Sigmoid colon (tissue), 7 donors: ENCODE measurements at places on chromosomes 3 and 15. TPM values are rescaled to one million over a fixed set of nuclear protein-coding genes. Genes with fewer than 3 reads are reported as not detected.
A peak's percentile ranks its signal among the peaks of the same experiment; 100 is the strongest.

GRCh38 chr15:76337059-76337695 is 604 bp downstream of the ISL2 start:
- H3K4me1 ChIP-seq: no peaks in the 10 kb centered on the region
- peaks cover 58% of the 10 kb centered on the region for H3K27me3 ChIP-seq
- peak overlapping the region; percentile 45 for H3K4me3 ChIP-seq
- H3K36me3 ChIP-seq: no peaks in the 10 kb centered on the region
- peak overlapping the region; percentile 24 for H3K27ac ChIP-seq

SLC12A1 gene
- total RNA-seq: not detected

DNA sequence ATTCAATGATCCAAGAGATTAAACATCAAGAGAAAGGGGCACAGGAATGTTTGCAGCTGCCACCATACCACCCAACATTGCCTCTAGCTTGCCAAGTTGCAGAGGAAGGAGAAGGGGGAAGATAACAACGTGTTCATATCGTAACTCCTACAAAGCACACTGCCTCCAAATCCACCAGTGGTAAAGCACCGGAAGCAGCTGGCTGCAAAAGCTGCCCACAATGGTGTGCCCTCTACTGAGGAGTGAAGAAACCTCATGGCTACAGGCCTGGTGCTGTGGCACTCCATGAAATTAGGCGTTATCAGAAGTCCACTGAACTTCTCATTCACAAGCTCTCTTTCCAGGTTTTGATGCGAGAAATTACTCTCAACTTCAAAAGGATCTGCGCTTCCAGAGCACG is 263.9 kb upstream of the STT3B start:
- H3K4me3 ChIP-seq: no peak overlapping the region
- DNase-seq: no peak
- no peaks in the 10 kb centered on the region for H3K27me3 ChIP-seq
- H3K4me1 ChIP-seq: no peaks in the 10 kb centered on the region
- H3K36me3 ChIP-seq: no peaks in the 10 kb centered on the region
- H3K27ac ChIP-seq: no peak overlapping the region

DNA sequence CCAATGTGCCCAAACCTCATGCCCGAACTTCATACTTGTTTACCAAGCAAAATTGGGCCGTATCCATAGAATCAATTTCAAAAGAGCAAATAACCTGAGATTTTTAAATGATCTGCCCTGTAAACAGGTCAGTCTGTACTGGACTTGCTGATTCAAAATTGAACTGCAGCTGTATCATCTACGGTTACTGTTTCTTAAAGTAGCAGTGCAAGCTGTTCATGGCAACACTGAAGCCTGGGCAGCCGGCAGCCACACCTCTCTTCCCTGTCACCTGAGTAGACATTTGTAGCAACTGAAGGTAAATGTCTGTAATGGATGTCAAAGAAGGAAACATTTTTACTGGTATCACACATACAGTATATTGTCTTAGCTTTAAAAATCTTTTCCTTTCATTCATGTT is 10.6 kb downstream of the EIF4E3 start:
- no peak for DNase-seq

DNA sequence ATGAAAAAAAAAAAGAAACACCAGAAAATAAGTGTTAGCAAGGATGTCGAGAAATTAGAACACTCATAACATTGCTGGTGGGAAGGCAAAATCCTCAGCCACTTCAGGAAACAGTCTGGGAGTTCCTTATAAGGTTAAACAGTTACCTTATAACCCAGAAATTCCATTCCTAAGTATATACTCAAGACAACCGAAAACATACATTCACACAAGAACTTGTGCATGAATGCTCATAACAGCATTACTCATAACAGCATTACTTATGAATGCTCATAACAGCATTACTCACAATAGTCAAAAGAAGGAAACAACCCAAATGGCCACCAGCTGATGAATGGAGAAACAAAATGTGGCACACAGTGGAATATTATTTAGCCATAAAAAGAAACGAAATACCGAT is 34.8 kb upstream of the DCP1A start:
- no peaks in the 10 kb centered on the region for H3K27me3 ChIP-seq
- H3K4me3 ChIP-seq: no peak overlapping the region
- DNase-seq: no peak
- no peaks in the 10 kb centered on the region for H3K36me3 ChIP-seq

GRCh38 chr3:121654493-121655385 is 6.0 kb downstream of the HCLS1 start:
- H3K27ac ChIP-seq: no peak overlapping the region
- no peak for DNase-seq
- H3K4me1 ChIP-seq: no peaks in the 10 kb centered on the region
- H3K36me3 ChIP-seq: no peaks in the 10 kb centered on the region
- H3K27me3 ChIP-seq: no peaks in the 10 kb centered on the region

GRCh38 chr3:632571-633170 is 436.1 kb downstream of the CHL1 start:
- no peak for DNase-seq
- H3K36me3 ChIP-seq: no peaks in the 10 kb centered on the region
- H3K4me3 ChIP-seq: no peak overlapping the region

DUOXA2 gene
- total RNA-seq: not detected

RARB gene
- 10.7 TPM for total RNA-seq

- no peaks in the 10 kb centered on the region for H3K27me3 ChIP-seq
- no peak overlapping the region for H3K4me3 ChIP-seq
- no peak overlapping the region for H3K27ac ChIP-seq
- no peaks in the 10 kb centered on the region for H3K36me3 ChIP-seq
- DNase-seq: no peak
These were observed 101.6 kb downstream of the ZIC4 start for GRCh38 chr3:147304756-147305155.

HIGD1A gene
- 272 TPM for total RNA-seq

DNA sequence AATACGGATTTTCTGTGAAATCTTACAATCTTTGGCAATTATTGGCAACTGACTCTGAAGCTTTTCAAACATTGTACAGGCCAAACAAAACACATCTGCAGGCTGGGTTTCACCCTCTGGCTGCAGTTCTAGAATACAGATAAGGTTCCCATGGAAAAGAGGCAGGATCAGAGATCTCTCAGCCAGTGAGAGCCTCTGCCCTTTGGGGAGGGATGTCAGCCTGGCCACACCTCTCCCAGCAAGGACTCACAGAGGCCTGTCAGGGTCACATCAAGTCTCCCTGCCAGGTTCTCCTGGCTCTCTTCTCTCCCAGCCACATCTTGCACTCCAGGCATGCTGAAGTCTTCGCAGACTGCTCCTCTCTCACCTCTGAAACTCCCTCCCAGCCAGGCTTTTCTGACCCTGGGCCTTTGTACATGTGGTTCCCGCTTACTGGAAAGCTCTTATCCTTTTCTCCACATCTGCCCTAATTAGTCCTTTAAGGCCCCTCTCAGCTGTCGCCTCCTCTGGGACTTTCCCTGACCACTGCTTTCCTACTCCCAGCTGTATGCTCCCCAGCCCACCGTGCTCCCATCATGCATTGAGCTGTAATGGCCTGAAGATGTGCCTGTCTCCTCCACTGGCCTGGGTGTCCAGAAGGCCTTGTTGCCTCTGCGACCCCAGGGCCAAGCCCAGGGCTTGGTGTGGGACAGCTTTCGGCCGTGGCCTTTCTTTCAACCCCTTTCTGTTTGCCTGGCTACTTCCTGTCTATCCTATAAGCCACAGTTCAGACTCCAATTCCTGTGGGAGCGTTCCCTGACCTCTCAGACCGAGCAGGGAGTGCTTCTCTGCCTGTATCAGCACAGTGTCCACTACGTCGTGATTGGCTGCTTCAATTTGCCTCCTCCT is 4.3 kb downstream of the RBP1 start:
- no peaks in the 10 kb centered on the region for H3K27me3 ChIP-seq
- H3K4me3 ChIP-seq: no peak overlapping the region
- H3K27ac ChIP-seq: peak overlapping the region; percentile 68
- DNase-seq: peak; percentile 71
- no peaks in the 10 kb centered on the region for H3K36me3 ChIP-seq

DNA sequence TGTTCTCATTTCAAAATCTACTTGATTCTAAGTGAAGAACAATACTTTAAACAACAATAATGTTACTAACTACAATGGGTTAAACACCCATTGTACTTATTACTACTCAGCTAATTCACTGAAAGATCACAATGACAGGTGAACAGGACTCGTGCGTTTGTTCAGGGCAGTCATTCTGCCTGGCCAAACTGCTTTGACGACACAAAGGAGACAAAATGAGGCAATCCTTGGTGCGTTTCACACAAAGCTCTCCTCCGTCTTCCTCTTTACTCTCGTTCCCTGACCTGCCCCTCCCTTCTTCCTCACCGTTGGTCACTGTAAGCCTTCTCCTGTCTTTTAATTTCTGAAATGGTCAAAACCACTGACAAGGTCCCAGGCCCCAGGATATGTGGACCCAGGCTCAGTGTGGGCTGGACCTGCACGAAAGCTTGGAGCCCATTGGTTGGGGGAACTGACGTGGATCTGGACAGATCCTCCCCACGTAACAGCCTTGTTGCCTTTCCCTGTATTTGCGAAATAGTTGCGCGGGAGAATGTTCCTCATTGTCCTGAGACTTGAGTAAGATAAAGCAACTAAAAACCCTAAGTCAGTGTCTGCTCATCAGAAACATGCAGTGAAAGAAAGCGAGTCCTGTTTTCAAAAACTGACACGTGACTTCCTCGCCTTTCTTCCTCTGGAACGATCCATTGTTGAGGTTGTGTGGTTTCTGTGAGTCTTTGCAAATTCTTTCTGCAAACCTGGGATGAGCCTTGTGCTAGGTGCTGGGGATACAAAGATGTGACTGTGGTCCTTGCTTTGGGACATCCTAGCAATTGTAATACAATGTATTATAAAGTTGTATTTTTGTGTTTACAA is 147.1 kb upstream of the RGMA start:
- DNase-seq: peak; percentile 82
- H3K4me1 ChIP-seq: no peaks in the 10 kb centered on the region
- no peak overlapping the region for H3K27ac ChIP-seq
- no peak overlapping the region for H3K4me3 ChIP-seq
- H3K27me3 ChIP-seq: no peaks in the 10 kb centered on the region

GRCh38 chr3:58612830-58613229 is 35.6 kb upstream of the FAM107A start:
- H3K27me3 ChIP-seq: no peaks in the 10 kb centered on the region
- DNase-seq: no peak
- H3K4me3 ChIP-seq: no peak overlapping the region
- H3K36me3 ChIP-seq: no peaks in the 10 kb centered on the region

GRCh38 chr3:122774564-122774963 is 19.1 kb downstream of the HSPBAP1 start:
- no peaks in the 10 kb centered on the region for H3K27me3 ChIP-seq
- DNase-seq: no peak
- no peak overlapping the region for H3K4me3 ChIP-seq
- no peaks in the 10 kb centered on the region for H3K4me1 ChIP-seq
- H3K36me3 ChIP-seq: no peaks in the 10 kb centered on the region
- no peak overlapping the region for H3K27ac ChIP-seq

- DNase-seq: no peak
- H3K27me3 ChIP-seq: no peaks in the 10 kb centered on the region
- peak overlapping the region; percentile 70 for H3K27ac ChIP-seq
- no peaks in the 10 kb centered on the region for H3K36me3 ChIP-seq
- H3K4me3 ChIP-seq: no peak overlapping the region
These were observed 202.2 kb downstream of the PDZRN3 start for GRCh38 chr3:73422571-73422970.

GRCh38 chr3:168081171-168081771 is 14.5 kb downstream of the GOLIM4 start:
- no peaks in the 10 kb centered on the region for H3K27me3 ChIP-seq
- no peak overlapping the region for H3K4me3 ChIP-seq
- no peak overlapping the region for H3K27ac ChIP-seq
- H3K4me1 ChIP-seq: no peaks in the 10 kb centered on the region
- no peak for DNase-seq
- no peaks in the 10 kb centered on the region for H3K36me3 ChIP-seq

- H3K27ac ChIP-seq: no peak overlapping the region
- H3K4me3 ChIP-seq: no peak overlapping the region
- no peak for DNase-seq
- no peaks in the 10 kb centered on the region for H3K4me1 ChIP-seq
- no peaks in the 10 kb centered on the region for H3K27me3 ChIP-seq
These were observed 1064.9 kb downstream of the FHIT start for GRCh38 chr3:60186359-60186758.

- no peaks in the 10 kb centered on the region for H3K27me3 ChIP-seq
- H3K36me3 ChIP-seq: no peaks in the 10 kb centered on the region
- DNase-seq: no peak
- H3K4me1 ChIP-seq: no peaks in the 10 kb centered on the region
- no peak overlapping the region for H3K27ac ChIP-seq
These were observed 43.6 kb upstream of the DCBLD2 start for GRCh38 chr3:98945101-98945524.

GRCh38 chr15:31482122-31482922 is 155.7 kb downstream of the KLF13 start:
- no peaks in the 10 kb centered on the region for H3K36me3 ChIP-seq
- no peak overlapping the region for H3K4me3 ChIP-seq
- H3K27me3 ChIP-seq: peaks cover 21% of the 10 kb centered on the region
- H3K27ac ChIP-seq: no peak overlapping the region
- H3K4me1 ChIP-seq: no peaks in the 10 kb centered on the region
- DNase-seq: peak; percentile 56

ACKR4 gene
- 5.0 TPM for total RNA-seq

GRCh38 chr15:96349857-96350720 is 19.6 kb downstream of the NR2F2 start:
- no peak for DNase-seq
- peak overlapping the region; percentile 95 for H3K27ac ChIP-seq
- no peaks in the 10 kb centered on the region for H3K27me3 ChIP-seq

DNA sequence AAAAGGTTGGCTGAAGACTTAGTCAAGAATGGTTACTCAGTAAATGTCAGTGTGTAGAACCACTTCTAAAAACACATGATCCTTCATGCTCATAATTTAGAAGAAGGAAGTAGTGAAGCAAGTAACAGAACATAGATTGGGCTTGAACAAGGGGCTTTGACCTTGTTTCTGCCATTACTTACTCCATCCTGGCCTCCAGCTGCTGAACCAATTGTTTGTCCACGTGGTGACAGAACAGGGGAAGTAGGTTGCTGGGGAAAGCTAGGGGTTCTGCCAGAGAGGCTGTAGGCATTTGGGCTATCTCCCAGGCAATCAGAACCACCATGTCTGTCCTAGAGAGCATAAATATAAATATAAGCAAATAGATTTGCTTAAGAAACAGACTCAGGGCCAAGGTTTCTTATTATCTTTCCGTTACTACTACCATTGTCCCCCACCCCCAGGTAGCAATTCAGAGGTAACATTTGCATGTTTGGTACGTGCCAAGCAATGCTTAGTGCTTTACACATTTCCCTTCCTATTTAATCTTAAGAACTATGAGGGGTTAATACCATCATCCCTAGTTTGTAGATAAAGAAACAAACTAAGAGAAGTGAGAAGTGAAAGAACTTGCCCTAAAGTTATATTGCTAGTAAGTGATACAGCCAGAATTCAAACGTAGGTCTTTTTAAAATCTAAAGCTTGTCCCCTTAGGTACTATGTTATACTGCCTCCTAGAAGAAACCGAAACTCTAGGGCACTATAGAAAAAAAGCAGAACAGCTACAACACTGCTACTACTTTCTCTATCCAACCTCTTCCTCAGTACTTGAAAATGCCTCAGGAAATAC is 3.0 kb upstream of the SPG11 start:
- no peak for DNase-seq
- H3K27ac ChIP-seq: no peak overlapping the region
- H3K36me3 ChIP-seq: no peaks in the 10 kb centered on the region
- peaks cover 20% of the 10 kb centered on the region for H3K4me1 ChIP-seq

- DNase-seq: no peak
- H3K27me3 ChIP-seq: no peaks in the 10 kb centered on the region
- no peaks in the 10 kb centered on the region for H3K36me3 ChIP-seq
- no peak overlapping the region for H3K27ac ChIP-seq
- H3K4me3 ChIP-seq: no peak overlapping the region
These were observed 158.9 kb downstream of the FOXB1 start for GRCh38 chr15:60162968-60163355.

LRRN1 gene
- total RNA-seq: 0.14 TPM

EFCAB12 gene
- total RNA-seq: not detected

ACP3 gene
- 1.5 TPM for total RNA-seq

SLC22A13 gene
- 2.1 TPM for total RNA-seq
